ENCODE measurements at places on chromosomes 5 and 9.

- H3K4me1 ChIP-seq = peaks cover 28% of the 10 kb centered on the region
- no peak overlapping the region for H3K27ac ChIP-seq
- 0 out of 2 replicates have a peak, but pooled peaks cover 2% of the 10 kb centered on the region for H3K36me3 ChIP-seq
- H3K4me3 ChIP-seq = peak overlapping the region; percentile 95
- DNase-seq = no peak
Observed at GRCh38 chr9:112377684-112378327, 2.1 kb upstream of the HSDL2 start.

- no peaks in the 10 kb centered on the region for H3K36me3 ChIP-seq
- peaks cover 37% of the 10 kb centered on the region for H3K4me1 ChIP-seq
- H3K27ac ChIP-seq = peak overlapping the region; percentile 98
- peak; percentile 88 for DNase-seq
- peak overlapping the region; percentile 31 for H3K4me3 ChIP-seq
Observed at GRCh38 chr9:90331826-90332575, 310.6 kb downstream of the DIRAS2 start.

DNA sequence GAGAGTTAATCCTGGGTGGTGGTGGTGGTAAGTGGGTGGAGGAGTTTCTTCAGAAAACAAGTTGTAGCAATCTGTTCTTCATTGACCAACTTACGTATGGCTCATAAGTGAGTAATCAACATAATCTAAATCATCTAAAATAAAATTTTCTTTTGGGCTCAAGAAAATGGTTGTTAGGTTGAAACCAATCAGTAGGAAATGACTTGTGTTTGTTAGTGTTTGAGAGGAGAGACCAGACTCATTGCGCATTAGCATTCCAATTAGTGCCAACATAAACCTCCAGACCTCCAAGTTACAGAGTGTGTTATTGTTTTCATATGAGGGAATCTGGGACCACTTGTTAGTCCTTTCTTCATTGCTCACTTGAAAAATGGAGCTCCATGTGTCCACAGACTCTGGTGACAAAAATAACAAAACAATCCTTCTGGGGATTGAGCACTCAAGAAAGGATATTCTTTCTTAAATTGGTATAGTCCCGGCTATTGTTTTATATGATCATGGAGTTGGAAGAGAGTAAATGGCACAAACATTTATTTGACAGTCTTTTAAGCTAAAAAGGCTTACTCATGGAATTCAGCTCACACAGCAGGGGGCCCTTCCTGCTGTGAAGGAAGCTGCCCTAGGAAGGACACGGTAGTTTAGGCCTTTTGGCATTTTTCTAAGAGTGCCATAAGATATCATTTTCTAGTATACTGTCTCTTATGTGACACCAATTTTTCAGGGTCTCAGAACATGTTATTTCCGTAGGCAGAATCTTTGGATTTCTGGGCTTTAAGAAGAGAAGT lies 441.1 kb downstream of the EBF1 start:
- no peaks in the 10 kb centered on the region for H3K27me3 ChIP-seq
- DNase-seq = no peak
- no peaks in the 10 kb centered on the region for H3K36me3 ChIP-seq
- H3K4me1 ChIP-seq = no peaks in the 10 kb centered on the region

- no peaks in the 10 kb centered on the region for H3K36me3 ChIP-seq
- no peak overlapping the region for H3K4me3 ChIP-seq
- H3K4me1 ChIP-seq = no peaks in the 10 kb centered on the region
- no peak overlapping the region for H3K27ac ChIP-seq
- DNase-seq = no peak
- H3K27me3 ChIP-seq = no peaks in the 10 kb centered on the region
Observed at GRCh38 chr9:13467157-13467556, 187.7 kb upstream of the MPDZ start.
